ENCODE measurements at places on chromosomes 12 and 14.

DNA sequence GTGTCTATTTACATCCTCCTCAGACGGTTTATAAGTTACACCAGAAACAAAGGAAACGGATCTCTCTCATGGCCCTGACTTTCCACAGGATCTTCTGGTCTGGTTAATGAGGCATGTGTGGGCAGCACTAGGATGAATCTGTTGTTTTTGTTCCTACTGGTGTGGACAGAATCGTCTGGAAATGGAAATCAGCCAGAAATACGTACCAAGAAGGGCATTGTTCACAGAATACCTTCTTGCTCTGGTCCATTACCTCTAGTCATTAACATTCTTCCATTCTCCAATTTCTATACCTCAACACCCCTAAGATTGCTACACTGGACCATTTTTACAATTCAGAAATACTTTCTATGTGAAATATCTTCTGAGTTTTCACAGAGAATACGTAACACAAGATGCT is 86.0 kb downstream of the TPH2 start:
- DNase-seq, result no peak

DNA sequence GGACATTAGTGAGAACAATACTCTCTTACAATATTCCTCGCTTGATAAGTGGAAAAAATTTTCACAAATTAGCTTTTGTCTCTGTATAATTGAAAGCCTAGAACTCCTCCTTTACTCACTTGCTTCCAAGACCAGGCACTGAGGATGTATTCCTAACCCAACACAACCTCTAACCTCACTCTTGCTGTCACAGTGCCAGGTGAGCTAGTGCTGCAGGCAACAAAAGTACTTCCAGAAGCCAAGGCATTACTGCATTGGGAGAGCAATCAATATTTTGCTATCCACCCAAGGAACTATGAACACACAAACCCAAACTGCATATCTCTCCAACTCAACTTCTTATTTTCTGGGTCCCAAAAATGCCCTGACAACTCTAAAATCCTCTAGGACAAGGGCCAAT is 1081.0 kb downstream of the VRK1 start:
- DNase-seq, result no peak

GRCh38 chr14:55433880-55434804 is 6.3 kb downstream of the TBPL2 start:
- DNase-seq, result no peak

DNA sequence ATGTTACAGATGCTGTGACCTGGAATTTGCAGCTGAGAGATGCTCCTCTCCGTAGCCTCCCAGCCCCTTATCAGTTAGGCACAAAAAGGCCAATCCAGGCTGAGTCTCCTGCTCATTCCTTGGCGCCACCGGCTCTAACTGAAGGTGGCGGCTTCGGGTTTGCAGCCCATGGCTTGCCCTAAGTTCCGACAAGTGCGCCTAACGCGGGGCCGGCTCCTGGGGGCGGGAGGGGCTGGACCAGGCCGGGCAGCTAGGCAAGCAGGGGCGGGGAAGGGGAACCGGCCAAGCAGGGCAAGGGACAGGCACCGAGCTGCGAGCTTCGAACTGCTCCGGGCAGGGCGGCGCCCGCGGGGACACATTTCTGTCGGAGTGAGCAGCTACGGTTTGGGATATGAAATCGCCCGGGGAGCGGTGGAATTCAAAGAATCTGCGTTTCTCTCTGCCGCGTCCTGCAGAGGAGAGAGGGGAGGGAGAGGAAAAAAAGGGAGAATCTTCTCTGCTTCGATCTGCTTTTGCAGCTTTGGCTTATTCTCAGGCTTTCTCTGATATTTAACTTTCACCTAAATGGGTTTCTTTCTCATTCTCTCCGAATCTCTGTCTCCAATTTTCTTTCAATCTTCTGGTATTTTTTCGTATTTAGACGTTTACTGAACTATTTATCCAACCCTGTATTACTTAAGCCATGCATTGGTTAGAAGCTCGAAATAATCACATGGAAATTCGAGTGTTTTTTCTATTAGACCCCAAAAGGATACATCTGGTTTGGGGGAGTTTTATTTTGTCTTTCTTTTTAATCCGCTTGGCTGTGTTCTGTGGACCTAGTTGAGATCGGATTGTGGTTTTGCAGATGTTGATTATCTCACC is 1.6 kb upstream of the HOXC12 start:
- no peak for DNase-seq

GRCh38 chr12:26520869-26521268 is 312.1 kb downstream of the ITPR2 start:
- no peak for DNase-seq

- no peak for DNase-seq
Observed at GRCh38 chr14:96057738-96058137, 18.6 kb downstream of the C14orf132 start.

GRCh38 chr12:91672130-91672529 is 473.5 kb downstream of the BTG1 start:
- DNase-seq, result no peak

GRCh38 chr12:115268451-115268850 is 584.5 kb upstream of the TBX3 start:
- DNase-seq, result no peak

DNA sequence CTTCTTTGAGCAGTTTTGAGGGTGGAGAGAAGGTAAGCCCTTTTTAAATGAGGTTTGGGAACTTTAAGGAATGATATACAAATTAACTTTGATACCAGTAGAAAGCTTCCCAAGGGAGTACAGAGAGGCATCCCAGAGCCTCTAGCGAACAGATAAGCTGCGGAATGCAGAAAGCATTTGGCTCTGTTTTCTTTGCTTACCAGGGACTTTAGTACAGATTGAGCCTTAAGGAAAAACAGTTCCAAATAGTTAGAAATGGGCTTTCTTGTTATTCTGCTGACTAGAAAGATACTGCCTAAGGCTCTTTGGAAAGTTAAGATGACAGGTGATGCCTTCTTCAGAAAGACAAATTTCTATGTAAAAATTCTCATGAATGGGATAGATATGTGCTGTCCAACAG is 261.7 kb upstream of the FOXN3 start:
- DNase-seq, result no peak

- no peak for DNase-seq
Observed at GRCh38 chr14:96584199-96584906, 82.2 kb downstream of the PAPOLA start.

DNA sequence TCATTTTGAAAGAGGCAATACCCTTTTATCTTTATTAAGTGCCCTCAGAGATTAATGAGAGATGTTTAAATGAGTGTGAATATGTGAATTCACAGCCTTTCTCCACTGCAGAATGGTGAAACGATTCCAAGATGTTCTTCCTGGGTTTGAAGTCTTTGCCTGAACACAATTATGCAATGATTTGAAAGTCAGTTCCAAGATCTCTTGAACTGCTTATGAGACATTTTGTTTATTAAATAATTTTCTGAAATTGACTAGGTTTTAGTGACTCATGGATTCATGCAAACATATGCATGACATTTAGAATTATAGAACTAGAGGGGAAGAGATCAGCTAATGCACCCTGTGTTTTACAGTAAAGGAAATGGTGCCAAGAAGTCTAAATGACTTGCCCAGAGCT is 118.1 kb upstream of the SLC38A2 start:
- DNase-seq, result no peak

GRCh38 chr14:86299994-86300393 is 770.0 kb downstream of the FLRT2 start:
- DNase-seq, result no peak

DNA sequence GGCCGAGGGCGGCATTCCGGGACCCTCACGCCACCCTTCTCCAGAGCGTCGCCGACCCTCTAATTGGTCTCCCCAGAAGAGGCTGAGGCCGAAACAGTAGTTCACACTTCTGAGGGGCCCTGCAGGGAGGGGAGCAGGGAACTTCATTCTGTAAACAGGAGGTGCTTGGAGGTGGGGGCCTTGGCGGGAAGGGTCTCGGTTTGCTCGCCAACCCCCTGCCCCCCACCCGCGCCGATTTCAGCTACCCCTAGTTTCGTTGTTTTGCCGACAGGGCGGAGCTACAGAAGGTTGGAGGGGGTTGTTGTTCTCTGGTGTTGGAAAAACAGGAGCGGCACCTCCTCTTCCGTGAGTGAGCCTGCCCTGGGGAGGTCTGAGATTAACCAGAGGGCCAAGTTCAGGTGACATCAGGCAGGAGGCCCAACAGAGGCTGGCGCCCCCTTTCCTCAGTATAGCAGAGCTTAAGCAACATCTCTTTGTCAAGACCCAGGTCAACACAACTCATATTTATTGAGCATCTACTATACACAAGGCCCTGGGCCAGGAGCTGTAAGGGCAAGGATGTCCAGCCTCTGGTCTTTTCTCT is 682 bp downstream of the ERBB3 start:
- no peak for DNase-seq

- DNase-seq, result no peak
Observed at GRCh38 chr12:40688085-40688725, 4.0 kb upstream of the CNTN1 start.

GRCh38 chr14:77260631-77261030 is 10.4 kb downstream of the NGB start:
- no peak for DNase-seq

DNA sequence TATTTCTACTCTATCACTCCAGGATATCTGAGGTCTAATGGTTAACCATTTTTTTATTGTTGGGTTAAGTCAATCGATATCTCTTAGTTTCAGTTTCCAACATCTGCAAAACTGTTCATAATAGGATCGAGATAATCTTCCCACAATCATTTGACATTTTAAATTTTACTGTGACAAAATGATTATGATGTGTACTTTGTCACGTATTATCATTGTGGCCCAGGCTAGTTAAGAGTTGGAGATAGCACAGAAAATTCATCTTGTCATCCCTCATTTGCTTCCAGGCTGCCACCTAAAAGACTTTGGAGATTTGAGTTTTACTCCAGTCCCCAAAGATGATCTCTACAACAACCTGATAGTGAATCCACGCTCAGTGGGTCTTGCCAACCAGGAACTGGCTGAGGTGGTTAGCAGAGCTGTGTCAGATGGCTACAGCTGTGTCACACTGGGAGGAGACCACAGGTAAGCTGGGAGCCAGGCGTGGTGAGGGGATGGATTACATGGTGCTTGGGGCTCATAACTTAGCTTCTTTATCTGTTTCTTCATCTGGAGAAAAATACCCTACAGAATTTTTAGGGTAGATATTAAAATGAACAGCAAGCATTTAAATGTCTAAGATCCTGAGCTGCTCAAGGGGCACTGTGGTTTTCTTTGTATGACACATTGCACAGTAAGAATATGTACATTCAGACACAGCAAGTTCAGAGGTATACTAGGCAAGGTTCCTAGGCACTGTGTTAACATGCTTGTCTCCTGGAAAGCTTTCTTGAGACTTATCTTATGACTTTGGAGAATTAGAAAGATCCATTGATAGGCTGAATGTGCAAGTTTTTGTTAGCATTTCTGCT is 22.4 kb downstream of the ARG2 start:
- DNase-seq, result no peak

GRCh38 chr12:29725587-29726320 is 58.0 kb downstream of the TMTC1 start:
- no peak for DNase-seq

DNA sequence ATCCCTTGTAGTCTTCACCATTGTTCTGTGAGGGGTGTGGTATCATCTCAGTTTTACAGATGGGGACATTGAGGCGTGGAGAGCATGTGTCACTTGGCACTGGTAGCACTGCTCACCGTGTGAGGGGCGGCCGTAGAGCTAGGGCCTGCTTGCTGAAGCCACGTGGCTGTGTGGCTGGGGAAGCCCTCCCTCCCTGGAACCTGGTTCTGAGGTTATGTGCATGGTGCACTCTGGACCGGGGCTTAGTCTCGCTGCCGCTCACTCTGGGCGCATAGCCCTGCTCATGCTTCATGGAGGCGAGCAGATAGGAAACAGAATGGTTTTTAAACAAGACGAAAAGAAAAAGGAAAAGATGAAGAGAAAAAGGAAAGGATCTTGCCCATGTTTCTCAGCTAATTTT is 46.1 kb downstream of the CACNA1C start:
- no peak for DNase-seq
